ENCODE measurements at places on chromosomes 2 and 18. TPM values are rescaled to one million over a fixed set of nuclear protein-coding genes. Genes with fewer than 3 reads are reported as not detected.

SPRED2 gene
- 7.4 TPM for total RNA-seq

UGT1A9 gene
- not detected for total RNA-seq

CROCC2 gene
- not detected for total RNA-seq

LAMA1 gene
- total RNA-seq = 6.2 TPM

ILKAP gene
- 20.7 TPM for total RNA-seq

ANKRD30B gene
- total RNA-seq = not detected

PROKR1 gene
- total RNA-seq = not detected

FOXI3 gene
- not detected for total RNA-seq

CCDC148 gene
- total RNA-seq = 0.50 TPM

UNC80 gene
- total RNA-seq = not detected

HOXD13 gene
- not detected for total RNA-seq

CTIF gene
- 10.1 TPM for total RNA-seq

RNASEH1 gene
- total RNA-seq = 27.5 TPM

IL1RL1 gene
- 0.17 TPM for total RNA-seq

MRO gene
- total RNA-seq = 0.30 TPM

DPY30 gene
- 78.8 TPM for total RNA-seq

MCM6 gene
- 44.4 TPM for total RNA-seq

CCDC68 gene
- 3.7 TPM for total RNA-seq

CHRND gene
- not detected for total RNA-seq
